Muscle of leg (tissue), 16 donors: ENCODE measurements at places on chromosomes 16 and 17. TPM values are rescaled to one million over a fixed set of nuclear protein-coding genes. Genes with fewer than 3 reads are reported as not detected.

DNA sequence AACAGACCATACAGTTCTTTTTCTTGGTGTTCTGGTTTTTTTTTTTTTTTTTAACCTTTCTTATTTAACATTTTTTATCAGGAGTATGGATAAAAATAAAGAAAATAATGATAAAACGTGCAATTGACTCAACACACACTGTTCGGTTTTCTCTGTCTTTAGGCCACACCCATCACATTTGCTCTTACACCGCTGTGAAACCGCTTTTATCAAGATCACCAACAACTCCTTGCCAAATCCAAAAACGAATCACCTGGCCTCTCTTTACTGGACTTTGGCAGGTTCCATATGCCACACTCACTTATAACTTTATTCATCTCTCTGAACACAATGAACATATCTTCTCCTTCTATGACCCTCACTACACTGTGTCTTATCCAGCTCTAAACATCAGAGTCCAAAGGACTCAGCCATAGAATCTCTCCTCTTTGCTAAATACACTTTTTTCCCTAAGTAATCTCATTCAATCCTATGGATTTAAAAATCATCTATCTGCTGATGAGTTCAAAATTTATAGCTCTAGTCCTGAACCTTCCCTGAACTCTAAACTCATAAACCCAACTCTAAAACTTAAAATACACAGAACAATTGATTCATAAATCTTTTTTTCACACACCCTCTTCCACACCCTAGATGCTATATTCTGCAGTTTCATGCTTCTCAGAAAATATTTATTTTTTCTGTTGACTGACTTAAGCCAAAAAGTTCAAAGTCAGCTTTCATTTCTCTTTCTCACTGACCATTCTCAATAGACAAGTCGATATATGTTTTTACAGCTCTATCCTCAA is 800.6 kb upstream of the SOX9 start:
- H3K27me3 ChIP-seq, result no peaks in the 10 kb centered on the region
- H3K4me3 ChIP-seq, result no peak overlapping the region
- no peaks in the 10 kb centered on the region for H3K4me1 ChIP-seq
- peak; percentile 11 for DNase-seq
- H3K27ac ChIP-seq, result no peak overlapping the region

DNA sequence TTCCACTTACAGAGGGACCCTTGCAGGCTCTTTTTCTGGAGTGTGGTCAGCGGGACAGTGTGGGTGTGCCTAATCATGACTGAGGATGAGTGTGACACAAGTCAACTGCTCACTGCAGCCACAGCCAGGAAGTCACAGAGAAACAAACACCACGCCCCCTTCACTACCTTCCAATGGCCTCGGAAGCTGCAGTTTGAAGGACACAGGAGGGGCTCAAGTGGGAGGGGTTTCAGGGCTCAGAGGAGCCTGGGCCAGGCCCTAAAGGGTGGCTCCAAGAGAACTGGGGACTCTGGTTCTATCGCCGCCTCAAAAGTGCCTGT is 116.2 kb upstream of the SDK2 start:
- peaks cover 11% of the 10 kb centered on the region for H3K4me1 ChIP-seq
- H3K27me3 ChIP-seq, result peaks cover 52% of the 10 kb centered on the region
- no peak for DNase-seq

DNA sequence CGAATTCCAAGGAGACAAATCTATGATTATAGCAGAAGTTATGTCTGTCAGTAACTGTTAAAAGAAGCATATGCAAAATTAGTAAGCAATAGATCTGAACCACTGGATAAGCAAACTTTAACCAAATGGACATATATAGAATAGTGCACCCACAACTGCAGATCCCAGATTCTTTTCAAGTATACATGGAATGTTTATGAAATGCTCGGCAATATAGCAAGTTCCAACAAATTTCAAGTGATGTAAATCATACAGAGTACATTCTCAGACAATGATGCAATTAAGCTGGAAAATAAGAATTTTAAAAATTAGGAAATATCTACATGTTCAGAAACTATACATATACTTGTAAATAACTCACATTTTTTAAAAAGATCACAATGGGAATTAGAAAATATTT is 8.4 kb upstream of the HELZ start:
- H3K4me3 ChIP-seq, result no peak overlapping the region
- H3K27me3 ChIP-seq, result no peaks in the 10 kb centered on the region
- no peak overlapping the region for H3K27ac ChIP-seq
- H3K36me3 ChIP-seq, result no peaks in the 10 kb centered on the region
- H3K4me1 ChIP-seq, result peaks cover 3% of the 10 kb centered on the region

DNA sequence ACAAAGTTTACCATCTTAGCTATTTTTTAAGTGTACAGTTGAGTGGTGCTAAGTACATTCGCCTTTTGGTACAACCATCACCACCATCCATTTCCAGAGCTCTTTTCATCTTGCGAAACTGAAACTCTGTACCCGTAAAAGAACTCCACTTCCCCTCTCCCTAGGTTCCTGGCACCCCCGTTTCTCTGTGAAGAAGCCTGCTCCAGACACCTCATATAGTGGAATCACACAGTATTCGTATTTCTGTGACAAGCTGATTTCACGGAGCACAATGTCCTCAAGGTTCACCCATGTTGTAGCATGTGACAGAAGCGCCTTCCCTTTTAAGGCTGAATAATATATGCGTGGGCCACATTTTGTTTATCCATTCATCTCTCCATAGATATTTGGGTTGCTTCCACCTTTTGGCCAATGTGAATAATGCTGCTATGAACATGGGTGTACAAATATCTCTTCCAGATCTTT is 54.2 kb upstream of the MAP3K14 start:
- peaks cover 26% of the 10 kb centered on the region for H3K4me1 ChIP-seq
- no peak for DNase-seq
- H3K36me3 ChIP-seq, result no peaks in the 10 kb centered on the region
- H3K27ac ChIP-seq, result no peak overlapping the region

GRCh38 chr17:81471818-81472456 is 40.7 kb downstream of the ACTG1 start:
- peak overlapping the region; percentile 20 for H3K4me3 ChIP-seq
- peak overlapping the region; percentile 54 for H3K27ac ChIP-seq
- peaks cover 19% of the 10 kb centered on the region for H3K27me3 ChIP-seq
- peaks cover 31% of the 10 kb centered on the region for H3K4me1 ChIP-seq

GRCh38 chr16:54059319-54059718 is 227.3 kb downstream of the IRX3 start:
- H3K27ac ChIP-seq, result no peak overlapping the region
- H3K4me1 ChIP-seq, result no peaks in the 10 kb centered on the region
- H3K4me3 ChIP-seq, result no peak overlapping the region
- H3K36me3 ChIP-seq, result peaks cover 6% of the 10 kb centered on the region
- no peak for DNase-seq
- H3K27me3 ChIP-seq, result no peaks in the 10 kb centered on the region

DNA sequence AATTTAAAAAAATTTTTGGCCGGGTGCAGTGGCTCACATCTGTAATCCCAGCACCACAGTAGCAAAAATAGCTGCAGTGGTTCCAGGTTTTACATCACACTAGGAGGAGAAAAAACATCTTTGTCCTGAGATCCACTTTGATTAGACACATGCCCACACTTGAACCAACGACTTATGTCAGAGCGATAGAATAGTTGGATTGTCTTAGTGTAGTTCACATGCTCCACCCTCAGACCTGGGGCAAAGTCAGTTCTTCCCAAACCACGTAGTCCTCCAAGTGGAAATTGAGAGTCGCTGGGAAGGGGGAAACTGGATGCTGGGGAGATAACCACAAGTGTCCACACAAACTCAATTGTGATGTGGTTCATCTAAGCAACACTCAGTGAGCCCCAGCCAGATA is 11.4 kb upstream of the ITGAM start:
- H3K36me3 ChIP-seq, result no peaks in the 10 kb centered on the region
- no peaks in the 10 kb centered on the region for H3K4me1 ChIP-seq
- peaks cover 7% of the 10 kb centered on the region for H3K27me3 ChIP-seq

- DNase-seq, result peak; percentile 87
- peaks cover 62% of the 10 kb centered on the region for H3K36me3 ChIP-seq
- no peaks in the 10 kb centered on the region for H3K27me3 ChIP-seq
- no peak overlapping the region for H3K27ac ChIP-seq
Measured at GRCh38 chr16:56841233-56841632, 23.8 kb upstream of the SLC12A3 start.

- no peaks in the 10 kb centered on the region for H3K27me3 ChIP-seq
- DNase-seq, result no peak
- H3K36me3 ChIP-seq, result no peaks in the 10 kb centered on the region
- H3K27ac ChIP-seq, result no peak overlapping the region
Measured at GRCh38 chr16:243348-243747, 8.7 kb downstream of the FAM234A start.

DNA sequence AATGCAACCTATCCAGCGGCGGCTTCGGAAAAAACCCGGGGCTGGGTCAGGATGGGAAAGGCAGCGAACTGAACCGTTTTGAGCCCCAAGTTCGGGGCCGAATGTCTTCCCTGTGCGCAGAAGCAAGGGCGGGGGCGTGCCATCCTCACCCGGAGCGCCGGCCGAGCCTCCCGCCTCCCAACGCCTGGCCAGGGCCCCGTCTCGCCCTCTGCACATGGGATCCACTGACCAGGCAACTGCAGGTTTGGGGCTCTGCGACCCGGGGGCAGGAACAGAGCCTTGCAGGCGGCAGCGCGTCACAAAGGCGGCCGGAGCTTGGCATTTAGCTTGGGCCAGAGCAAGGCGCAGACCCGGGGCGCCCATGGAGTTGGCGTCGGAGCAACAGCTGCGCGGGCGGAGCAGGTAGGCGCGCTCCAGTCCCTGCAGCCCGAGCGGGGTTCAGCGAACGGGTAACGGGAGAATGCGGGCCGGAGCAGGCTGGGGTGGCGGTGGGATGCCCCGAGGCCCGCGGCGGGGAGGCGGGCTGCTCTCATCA is at the start of gene FBXO39:
FBXO39 (plus strand) TSS at position 345 of the 535 bp plus-strand sequence. CDS start 3,654 bp downstream, outside the sequence.
- no peaks in the 10 kb centered on the region for H3K4me1 ChIP-seq
- no peak for DNase-seq
- no peak within 1 kb of the TSS for H3K27ac ChIP-seq
- peaks cover 20% of the 10 kb centered on the region for H3K36me3 ChIP-seq
- H3K4me3 ChIP-seq, result no peak within 1 kb of the TSS

GRCh38 chr16:73434621-73435020 is 386.7 kb upstream of the ZFHX3 start:
- H3K4me3 ChIP-seq, result no peak overlapping the region
- DNase-seq, result no peak
- no peaks in the 10 kb centered on the region for H3K36me3 ChIP-seq
- no peaks in the 10 kb centered on the region for H3K27me3 ChIP-seq
- H3K27ac ChIP-seq, result no peak overlapping the region

DNA sequence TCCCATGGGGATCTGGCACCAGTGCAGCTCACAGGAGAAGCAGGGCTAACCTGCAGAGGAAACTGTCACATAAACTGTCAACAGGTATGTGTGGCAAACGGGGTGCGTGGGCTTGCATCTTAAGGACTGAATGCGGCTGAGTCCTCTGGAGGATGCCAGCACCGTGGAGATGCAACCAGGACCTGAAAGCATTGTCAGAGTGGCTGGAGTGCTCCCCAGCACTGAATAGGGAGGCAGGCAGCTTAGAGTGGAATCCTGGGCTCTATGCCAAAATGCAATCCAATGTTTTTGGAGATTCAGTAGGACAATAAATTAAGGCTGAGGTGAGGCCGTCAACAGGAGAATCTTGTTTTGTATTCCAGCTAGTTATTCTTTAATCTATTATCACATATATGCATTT is 21.3 kb upstream of the SALL1 start:
- no peak for DNase-seq
- H3K4me3 ChIP-seq, result no peak overlapping the region
- H3K4me1 ChIP-seq, result no peaks in the 10 kb centered on the region

GRCh38 chr17:82907797-82908542 is 68.1 kb upstream of the ZNF750 start:
- peaks cover 49% of the 10 kb centered on the region for H3K36me3 ChIP-seq
- H3K27me3 ChIP-seq, result no peaks in the 10 kb centered on the region

GRCh38 chr16:55503726-55504550 is 4.9 kb upstream of the LPCAT2 start:
- H3K4me3 ChIP-seq, result no peak overlapping the region
- H3K36me3 ChIP-seq, result peaks cover 44% of the 10 kb centered on the region
- no peak for DNase-seq
- peak overlapping the region; percentile 91 for H3K27ac ChIP-seq

GRCh38 chr17:82327289-82327688 is 6.3 kb downstream of the SECTM1 start:
- no peak for DNase-seq
- H3K27ac ChIP-seq, result no peak overlapping the region
- peaks cover 42% of the 10 kb centered on the region for H3K27me3 ChIP-seq
- H3K36me3 ChIP-seq, result no peaks in the 10 kb centered on the region
- H3K4me3 ChIP-seq, result no peak overlapping the region

DNA sequence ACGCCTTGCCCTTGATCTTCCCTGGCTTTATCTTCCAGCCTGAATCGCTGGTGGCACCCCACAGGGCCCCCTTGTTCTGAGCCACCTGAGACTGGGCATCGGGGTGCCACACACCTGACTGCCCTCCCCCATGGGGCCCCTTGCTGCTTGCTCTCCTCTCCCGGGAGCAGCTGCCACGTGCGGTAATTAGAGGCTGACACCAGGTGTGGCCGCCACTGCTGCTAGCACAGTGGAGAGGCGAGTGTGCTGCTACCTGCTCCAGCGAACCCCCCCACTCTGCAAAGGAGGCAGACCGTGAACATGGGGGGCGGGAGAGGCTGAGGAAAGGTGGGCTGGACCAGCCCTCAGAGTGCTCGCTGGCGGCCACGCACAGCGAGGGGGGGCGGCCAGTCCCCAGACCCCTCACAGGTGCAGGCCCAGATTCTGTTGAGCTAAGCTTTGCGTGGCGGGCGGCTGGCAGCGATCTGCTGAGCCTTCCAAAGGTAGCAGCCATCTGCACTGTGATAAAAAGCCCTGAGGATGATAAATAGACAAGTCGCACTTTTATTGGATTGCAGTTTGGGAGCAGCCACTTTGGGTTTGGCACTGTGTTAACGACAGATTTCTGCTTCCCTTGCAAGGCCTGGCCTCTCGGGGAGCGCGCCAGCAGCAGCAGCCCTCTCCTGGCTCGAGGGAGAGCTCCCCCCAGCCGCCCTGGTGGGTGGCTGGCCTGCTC is 167.9 kb upstream of the GSE1 start:
- DNase-seq, result no peak
- no peaks in the 10 kb centered on the region for H3K27me3 ChIP-seq
- no peaks in the 10 kb centered on the region for H3K36me3 ChIP-seq

GRCh38 chr17:78255029-78255656 is 23.7 kb downstream of the TMEM235 start:
- no peak for DNase-seq
- no peaks in the 10 kb centered on the region for H3K36me3 ChIP-seq
- H3K4me3 ChIP-seq, result no peak overlapping the region
- H3K4me1 ChIP-seq, result peaks cover 50% of the 10 kb centered on the region
- no peak overlapping the region for H3K27ac ChIP-seq

DNA sequence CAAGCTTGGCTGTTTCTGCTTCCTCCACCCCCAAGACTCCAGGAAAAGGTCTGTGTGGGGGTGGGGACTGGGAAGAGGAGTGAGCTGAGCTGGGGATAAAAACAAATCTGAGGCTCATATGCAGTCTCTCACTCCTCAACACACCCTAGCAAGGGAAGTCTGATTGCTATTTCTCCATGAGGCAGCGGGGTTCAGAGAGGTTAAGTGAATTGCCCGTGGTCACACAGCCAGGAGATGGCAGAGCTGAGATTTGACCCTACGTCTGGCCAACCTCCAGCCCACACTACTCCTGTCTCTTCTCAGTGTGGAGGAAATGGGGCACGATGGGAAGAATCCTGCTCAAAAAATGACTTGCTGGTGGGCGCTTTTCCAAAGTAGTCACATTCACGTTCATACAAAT is 4.8 kb upstream of the ABCC3 start:
- no peaks in the 10 kb centered on the region for H3K36me3 ChIP-seq
- H3K27me3 ChIP-seq, result peaks cover 71% of the 10 kb centered on the region
- no peak overlapping the region for H3K4me3 ChIP-seq

SPN gene
- 0.31 TPM for total RNA-seq

FOXL1 gene
- total RNA-seq, result 0.40 TPM

NGFR gene
- 37.8 TPM for total RNA-seq

ZFPM1 gene
- total RNA-seq, result 0.89 TPM

SPECC1 gene
- total RNA-seq, result 11.6 TPM

PDE6G gene
- 2.6 TPM for total RNA-seq
